Activated naive CD4-positive, alpha-beta T cell treated with anti-CD3 and anti-CD28 coated beads for 36 hours (primary cell): ENCODE measurements at places on chromosomes 6 and 20.

DNA sequence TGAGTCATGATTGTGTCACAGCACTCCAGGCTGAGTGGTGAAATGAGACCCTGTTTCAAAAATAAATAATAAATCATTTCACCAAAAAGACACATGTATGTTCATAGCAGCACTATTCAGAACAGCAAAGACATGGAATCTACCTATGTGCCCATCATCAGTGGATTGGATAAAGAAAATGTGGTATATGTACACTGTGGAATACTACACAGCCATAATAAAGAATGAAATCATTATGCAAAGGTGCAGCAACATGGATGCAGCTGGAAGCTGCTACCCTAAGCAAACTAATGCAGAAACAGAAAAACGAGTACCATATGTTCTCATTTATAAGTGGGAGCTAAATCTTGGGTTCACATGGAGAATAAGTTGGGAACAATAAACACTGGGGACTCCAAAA lies 33.1 kb downstream of the ZNF451 start:
- peak; percentile 8 for DNase-seq

GRCh38 chr6:141657812-141658211 lies 474.9 kb upstream of the GJE1 start:
- no peak for DNase-seq

- DNase-seq: peak; percentile 52
Measured at GRCh38 chr20:52031563-52032303, 159.8 kb downstream of the ZFP64 start.

GRCh38 chr20:9756660-9757059 lies 82.2 kb downstream of the PAK5 start:
- no peak for DNase-seq

GRCh38 chr20:9203081-9203447 lies 134.2 kb downstream of the PLCB4 start:
- no peak for DNase-seq

GRCh38 chr6:26020329-26021000 lies 57.9 kb downstream of the TRIM38 start:
- DNase-seq: peak; percentile 87

DNA sequence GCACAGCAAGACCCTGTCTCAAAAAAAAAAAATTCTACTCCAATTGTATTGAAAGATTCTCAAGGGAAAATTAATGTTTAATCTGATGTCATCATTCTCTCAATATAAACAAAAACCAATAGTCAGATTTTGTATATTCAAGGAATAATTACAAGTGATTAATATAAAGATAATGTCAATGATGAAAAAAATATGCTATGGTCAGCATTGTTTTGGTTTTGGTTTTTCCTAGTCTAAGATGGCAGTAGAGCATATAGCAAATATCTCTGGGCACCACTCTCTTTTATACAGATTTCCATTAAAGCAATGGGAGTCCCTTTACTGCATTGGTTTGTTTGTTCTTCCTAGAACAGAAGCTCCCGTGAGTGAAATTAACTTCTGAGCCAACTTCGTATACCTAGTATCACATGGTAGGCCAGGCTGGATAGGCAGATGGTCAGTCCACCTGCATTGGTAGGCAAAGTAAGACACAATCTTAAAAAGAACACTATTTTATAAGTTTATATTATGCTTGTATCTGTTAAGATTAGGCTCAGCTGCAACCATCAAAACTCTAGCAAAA lies 523.8 kb upstream of the JARID2 start:
- DNase-seq: no peak

GRCh38 chr20:35699127-35699956 lies at the start of the genes NFS1 and ROMO1:
TSS of gene NFS1 (minus strand) at chr20:35699352. CDS start at chr20:35699288, 64 bp downstream.
TSS of gene ROMO1 (plus strand) at chr20:35699405. CDS start at chr20:35699633, 228 bp downstream.
- DNase-seq: peak; percentile 89

DNA sequence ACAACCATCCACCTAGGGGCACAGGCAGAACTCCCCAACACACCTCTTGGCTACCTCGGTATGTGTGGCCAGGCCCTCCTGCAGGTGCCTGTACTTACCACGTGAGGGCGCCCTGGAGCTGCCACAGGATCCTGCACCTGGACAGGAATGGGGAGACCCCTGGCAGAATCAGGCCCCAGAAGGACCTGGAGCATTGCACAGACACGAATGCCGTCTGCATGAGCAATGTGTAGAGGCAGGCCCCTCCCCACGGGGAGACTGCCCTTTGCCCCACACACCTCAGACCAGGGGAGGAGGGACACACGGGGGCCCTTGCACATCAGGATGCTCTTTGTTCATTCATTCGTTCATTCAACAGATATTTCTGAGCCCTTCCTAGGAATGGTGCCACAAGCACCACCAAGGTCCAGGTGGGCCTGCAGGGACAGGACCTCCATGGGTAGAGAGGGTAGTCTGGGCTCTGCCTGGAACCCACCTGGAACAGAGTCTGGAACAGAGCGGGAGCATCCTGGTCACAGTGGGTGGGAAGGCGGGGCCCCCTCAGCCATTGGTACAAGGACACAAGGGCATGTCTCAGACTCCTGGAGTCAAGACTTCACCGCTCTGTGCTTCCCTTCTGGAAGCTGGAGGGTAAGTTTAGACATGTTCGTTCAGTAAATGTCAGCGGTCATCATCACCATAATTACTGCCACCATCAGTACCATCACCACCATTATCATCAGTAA lies 32.3 kb downstream of the YTHDF1 start:
- DNase-seq: peak; percentile 76

- DNase-seq: no peak
Measured at GRCh38 chr6:125961117-125961516, 4.5 kb downstream of the HINT3 start.

DNA sequence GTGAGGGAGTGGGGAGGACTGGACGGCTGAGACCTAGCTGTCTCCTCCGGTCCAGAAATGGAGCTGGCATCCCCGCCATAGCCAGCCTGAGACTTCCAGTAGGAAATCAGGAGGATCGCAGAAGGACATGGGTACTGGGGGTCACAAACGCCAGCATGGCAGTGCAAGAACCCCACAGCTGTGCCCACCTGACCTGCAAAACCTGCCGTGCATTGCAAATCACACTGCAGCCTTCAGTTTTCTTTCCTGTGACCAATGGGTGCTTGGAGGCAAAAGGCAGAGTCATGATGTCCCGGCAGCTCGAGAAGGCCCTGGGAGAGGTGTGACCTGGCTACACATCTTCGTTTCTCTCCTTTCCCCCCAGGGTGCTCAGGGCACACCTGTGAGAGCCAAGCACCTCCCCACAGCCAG lies 23.3 kb upstream of the PHACTR3 start:
- DNase-seq: no peak

- no peak for DNase-seq
Measured at GRCh38 chr6:44650947-44651346, 263.4 kb downstream of the CDC5L start.

- DNase-seq: no peak
Measured at GRCh38 chr20:55166063-55166462, 690.7 kb downstream of the DOK5 start.
